ENCODE measurements at places on chromosomes 4 and X. TPM values are rescaled to one million over a fixed set of nuclear protein-coding genes. Genes with fewer than 3 reads are reported as not detected.

Gene EFHC2
- total RNA-seq, result not detected

Gene DKK2
- total RNA-seq, result not detected

DNA sequence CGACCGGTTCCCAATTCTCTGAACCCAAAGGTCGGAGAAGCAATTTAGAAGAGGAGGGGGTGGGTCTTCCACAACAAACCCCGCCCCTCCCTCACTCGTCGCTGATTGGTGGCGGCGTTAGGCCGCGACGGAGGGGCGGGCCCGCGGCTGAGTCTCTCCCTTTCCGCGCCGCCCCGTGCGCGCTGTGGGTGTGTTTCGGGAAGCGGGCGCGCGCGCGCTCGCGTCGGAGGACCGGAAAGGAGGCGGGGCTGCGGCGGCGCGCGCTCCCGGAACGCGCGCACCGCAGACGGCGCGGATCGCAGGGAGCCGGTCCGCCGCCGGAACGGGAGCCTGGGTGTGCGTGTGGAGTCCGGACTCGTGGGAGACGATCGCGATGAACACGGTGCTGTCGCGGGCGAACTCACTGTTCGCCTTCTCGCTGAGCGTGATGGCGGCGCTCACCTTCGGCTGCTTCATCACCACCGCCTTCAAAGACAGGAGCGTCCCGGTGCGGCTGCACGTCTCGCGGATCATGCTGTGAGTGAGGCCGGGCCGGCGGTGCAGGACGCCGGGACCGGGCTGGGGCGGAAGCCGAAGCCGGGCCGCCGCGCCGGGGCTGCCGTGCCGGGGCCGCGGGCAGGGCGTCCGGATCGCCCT, at the start of gene SPCS3:
Gene SPCS3, plus strand, starts transcription at position 263 of the 636 bp plus-strand sequence. Its CDS starts 111 bp downstream, at position 374.
- peak within 1 kb of the TSS; percentile 95 for H3K27ac ChIP-seq
- peaks cover 23% of the 10 kb centered on the region for H3K36me3 ChIP-seq
- no peaks in the 10 kb centered on the region for H3K27me3 ChIP-seq
- peak; percentile 94 for DNase-seq

GRCh38 chr4:10082047-10082446, 34.6 kb downstream of the WDR1 start:
- peaks cover 62% of the 10 kb centered on the region for H3K36me3 ChIP-seq
- no peak for DNase-seq
- H3K4me1 ChIP-seq, result no peaks in the 10 kb centered on the region
- no peaks in the 10 kb centered on the region for H3K27me3 ChIP-seq
- no peak overlapping the region for H3K4me3 ChIP-seq

GRCh38 chr4:7675612-7676320, 241.0 kb upstream of the PSAPL1 start:
- no peak overlapping the region for H3K4me3 ChIP-seq
- H3K27ac ChIP-seq, result no peak overlapping the region
- no peaks in the 10 kb centered on the region for H3K4me1 ChIP-seq
- DNase-seq, result no peak
- H3K27me3 ChIP-seq, result peaks cover 17% of the 10 kb centered on the region
- no peaks in the 10 kb centered on the region for H3K36me3 ChIP-seq

DNA sequence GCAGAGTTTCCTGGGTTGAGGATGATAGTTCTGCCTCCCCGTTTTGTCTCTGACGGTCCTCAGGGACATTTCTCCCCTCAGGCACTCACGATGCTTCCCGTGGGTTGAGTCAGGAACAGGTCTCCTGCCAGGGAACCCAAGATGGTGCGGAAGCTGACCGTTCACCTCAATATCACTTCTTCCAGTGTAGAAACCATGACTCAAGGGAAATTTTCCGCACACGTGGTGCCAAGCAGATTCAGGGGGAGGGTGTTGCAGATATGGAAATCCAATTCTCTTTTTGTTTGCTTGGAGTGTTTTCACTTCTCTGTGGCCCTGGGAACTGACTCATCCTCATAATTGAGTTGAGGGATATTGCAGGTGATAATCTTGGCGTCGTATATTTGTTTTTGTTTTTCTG, 46.7 kb downstream of the CXorf49B start:
- no peaks in the 10 kb centered on the region for H3K4me1 ChIP-seq
- H3K36me3 ChIP-seq, result no peaks in the 10 kb centered on the region
- H3K4me3 ChIP-seq, result no peak overlapping the region
- H3K27ac ChIP-seq, result no peak overlapping the region
- peaks cover 2% of the 10 kb centered on the region for H3K27me3 ChIP-seq

- no peaks in the 10 kb centered on the region for H3K27me3 ChIP-seq
- no peak overlapping the region for H3K27ac ChIP-seq
- H3K36me3 ChIP-seq, result no peaks in the 10 kb centered on the region
- no peaks in the 10 kb centered on the region for H3K4me1 ChIP-seq
- H3K4me3 ChIP-seq, result no peak overlapping the region
These were observed 673.7 kb upstream of the GRID2 start for GRCh38 chr4:91630054-91630453.

DNA sequence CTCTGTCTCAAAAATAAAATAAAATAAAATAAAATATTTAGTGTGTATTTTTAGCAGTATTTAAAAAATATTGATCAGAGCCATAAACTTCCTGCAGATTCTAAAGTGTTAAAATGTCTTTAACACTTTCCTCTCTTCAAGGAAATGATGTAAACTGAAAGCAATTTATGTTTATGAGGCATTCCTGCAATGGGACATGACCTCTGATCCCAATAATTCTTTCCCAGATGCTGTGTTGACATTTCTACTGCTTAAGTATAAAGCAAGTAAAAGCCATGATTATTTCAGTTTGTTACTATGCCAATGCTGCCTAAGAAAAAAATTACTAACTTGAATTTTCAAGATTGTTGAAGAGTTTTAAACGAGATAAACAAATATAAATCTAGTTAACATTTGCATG, 29.0 kb downstream of the COQ2 start:
- H3K36me3 ChIP-seq, result peaks cover 16% of the 10 kb centered on the region
- H3K27me3 ChIP-seq, result peaks cover 5% of the 10 kb centered on the region
- DNase-seq, result no peak
- H3K4me1 ChIP-seq, result peaks cover 14% of the 10 kb centered on the region

GRCh38 chr4:169252339-169253112, 18.2 kb downstream of the SH3RF1 start:
- no peak for DNase-seq
- peaks cover 17% of the 10 kb centered on the region for H3K27me3 ChIP-seq
- no peaks in the 10 kb centered on the region for H3K36me3 ChIP-seq
- H3K4me3 ChIP-seq, result no peak overlapping the region

GRCh38 chr4:2647403-2648158, 108.6 kb downstream of the TNIP2 start:
- H3K27ac ChIP-seq, result no peak overlapping the region
- H3K36me3 ChIP-seq, result peaks cover 47% of the 10 kb centered on the region

Gene NDNF
- not detected for total RNA-seq

DNA sequence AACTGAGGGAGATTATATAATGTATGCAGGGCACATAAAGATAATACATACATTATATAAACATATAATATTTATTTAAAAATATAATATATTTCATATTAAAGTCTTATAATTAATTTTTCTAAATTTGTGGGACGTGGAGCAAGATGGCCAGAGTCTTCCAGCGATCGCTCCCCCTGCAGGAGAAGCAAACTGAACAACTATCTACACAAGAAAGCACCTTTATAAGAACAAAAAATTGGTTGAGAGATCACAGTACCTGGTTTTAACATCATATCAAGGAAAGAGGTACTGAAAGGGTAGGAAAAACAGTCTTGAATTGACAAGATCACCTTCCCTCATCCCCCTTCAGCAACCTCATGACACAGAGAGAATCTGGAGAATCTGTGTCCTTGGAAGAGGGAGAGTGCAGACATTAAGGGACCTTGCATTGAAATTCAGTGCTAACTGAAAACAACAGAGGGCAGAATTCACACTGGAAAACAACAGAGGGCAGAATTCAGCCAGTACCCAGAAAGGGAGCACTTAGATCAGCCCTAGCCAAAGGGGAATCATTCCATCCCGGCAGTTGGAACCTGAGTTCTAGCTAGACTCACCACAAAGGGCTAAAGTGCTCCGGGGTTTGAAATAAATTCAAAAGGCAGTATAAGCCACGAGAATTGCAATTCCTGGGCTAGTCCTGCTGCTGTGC, 262.5 kb upstream of the NDST3 start:
- H3K4me1 ChIP-seq, result no peaks in the 10 kb centered on the region
- DNase-seq, result no peak
- no peak overlapping the region for H3K27ac ChIP-seq
- H3K36me3 ChIP-seq, result no peaks in the 10 kb centered on the region

GRCh38 chr4:15297344-15297743, 130.5 kb upstream of the C1QTNF7 start:
- no peak overlapping the region for H3K27ac ChIP-seq
- H3K27me3 ChIP-seq, result peaks cover 6% of the 10 kb centered on the region
- H3K36me3 ChIP-seq, result no peaks in the 10 kb centered on the region

Gene PRR32
- not detected for total RNA-seq

DNA sequence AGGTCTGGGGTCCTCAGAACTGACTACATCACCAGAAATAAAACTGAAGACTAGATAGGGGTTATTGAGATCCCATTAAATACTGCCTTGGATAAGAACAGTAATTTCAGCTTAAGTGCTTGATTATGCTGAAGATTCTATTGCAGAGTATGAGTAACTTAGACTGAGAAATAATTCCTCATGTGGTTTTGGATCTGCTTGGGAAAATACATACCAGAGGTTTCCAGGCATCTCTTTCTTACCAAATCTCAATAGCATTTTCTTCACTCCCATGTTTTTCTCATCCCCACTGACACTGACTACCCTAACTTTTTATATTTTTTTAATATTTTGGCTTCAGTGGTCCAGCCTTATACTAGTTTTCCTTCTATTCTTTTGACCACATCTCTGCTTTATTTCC, 92.0 kb upstream of the TEX13D start:
- DNase-seq, result no peak
- H3K27me3 ChIP-seq, result no peaks in the 10 kb centered on the region
- H3K4me3 ChIP-seq, result peak overlapping the region; percentile 24
- peaks cover 46% of the 10 kb centered on the region for H3K4me1 ChIP-seq
- H3K36me3 ChIP-seq, result peaks cover under 1% of the 10 kb centered on the region

DNA sequence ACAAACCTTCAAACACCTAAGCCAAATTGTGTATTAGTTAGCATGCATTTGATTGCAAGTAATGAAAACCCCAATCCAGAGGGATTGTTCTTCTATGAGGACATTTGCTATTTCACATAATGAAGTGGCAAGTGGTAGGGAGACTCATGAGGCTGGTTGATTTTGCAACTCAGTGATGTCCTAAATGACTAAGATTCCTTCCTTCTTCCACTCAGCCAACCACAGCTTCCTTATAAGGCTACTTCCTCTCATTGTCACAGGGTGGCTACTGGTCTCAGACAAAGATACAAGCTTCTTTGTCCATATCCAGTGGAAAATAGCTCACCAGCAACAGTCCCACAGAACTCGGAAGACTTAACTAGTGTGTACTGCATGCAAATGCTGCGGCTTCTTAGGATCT, 5.3 kb upstream of the OTC start:
- H3K4me1 ChIP-seq, result peaks cover 7% of the 10 kb centered on the region
- no peak for DNase-seq
- peaks cover 19% of the 10 kb centered on the region for H3K27me3 ChIP-seq
- H3K36me3 ChIP-seq, result no peaks in the 10 kb centered on the region

- DNase-seq, result no peak
- H3K36me3 ChIP-seq, result peaks cover 16% of the 10 kb centered on the region
- no peak overlapping the region for H3K27ac ChIP-seq
- H3K27me3 ChIP-seq, result peaks cover 10% of the 10 kb centered on the region
- no peak overlapping the region for H3K4me3 ChIP-seq
- H3K4me1 ChIP-seq, result peaks cover 12% of the 10 kb centered on the region
These were observed 6.6 kb downstream of the SLC25A5 start for GRCh38 chrX:119474615-119475388.

DNA sequence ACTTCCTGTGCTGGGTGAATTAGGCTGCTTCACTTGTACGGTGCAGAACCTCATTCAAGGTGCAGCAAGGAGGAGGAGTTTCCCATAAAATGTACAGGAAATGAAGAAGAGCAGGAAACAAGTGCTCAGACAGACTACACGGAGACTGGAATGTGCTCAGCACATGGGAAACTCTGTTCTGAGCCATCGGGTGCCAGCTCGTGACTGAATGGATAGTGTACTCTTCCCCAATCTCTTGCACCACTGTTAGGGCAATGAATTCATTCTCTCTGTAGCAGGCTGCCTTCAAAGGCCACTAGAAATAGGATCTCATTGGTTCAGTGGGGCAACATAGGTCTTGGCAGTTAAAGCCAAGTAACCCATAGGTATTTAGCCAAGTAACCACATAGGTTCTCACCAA, 200.0 kb upstream of the LDB2 start:
- H3K4me3 ChIP-seq, result no peak overlapping the region
- H3K36me3 ChIP-seq, result no peaks in the 10 kb centered on the region
- no peak overlapping the region for H3K27ac ChIP-seq
- no peak for DNase-seq
- no peaks in the 10 kb centered on the region for H3K4me1 ChIP-seq
- H3K27me3 ChIP-seq, result peaks cover 2% of the 10 kb centered on the region

Gene HTN1
- not detected for total RNA-seq

DNA sequence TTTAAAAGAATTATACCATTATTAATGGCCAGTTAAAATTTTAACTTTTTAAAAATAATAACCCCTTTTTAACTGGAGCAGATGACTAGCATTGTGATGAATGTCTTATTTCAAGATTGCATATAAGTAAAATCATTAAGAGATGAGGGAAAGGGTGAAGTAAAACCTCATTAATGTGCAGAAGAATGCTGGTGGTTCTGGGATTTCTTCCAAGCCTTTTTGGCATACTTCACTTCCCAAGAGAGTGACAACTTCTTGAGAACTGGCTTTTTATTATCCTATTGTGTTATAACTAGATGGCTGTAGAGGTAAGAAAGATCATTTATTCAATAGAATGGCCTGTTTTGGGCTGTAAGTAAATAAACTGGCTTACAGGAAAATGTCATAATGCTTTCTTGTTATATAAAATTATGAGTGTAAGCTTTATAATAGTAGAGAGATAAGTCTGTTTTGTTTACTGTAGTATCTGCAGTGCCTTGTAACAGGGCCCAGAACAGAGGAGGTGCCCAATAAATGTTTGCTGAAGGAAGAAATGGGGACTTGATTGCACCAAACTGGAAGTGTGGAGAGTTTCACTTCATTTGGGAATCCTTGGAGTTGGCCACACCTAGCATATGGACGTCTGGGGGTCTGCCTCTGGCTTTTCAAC, 242.9 kb upstream of the PITX2 start:
- DNase-seq, result no peak
- no peaks in the 10 kb centered on the region for H3K36me3 ChIP-seq
- no peaks in the 10 kb centered on the region for H3K4me1 ChIP-seq
- no peak overlapping the region for H3K4me3 ChIP-seq
- H3K27me3 ChIP-seq, result no peaks in the 10 kb centered on the region
- H3K27ac ChIP-seq, result no peak overlapping the region

GRCh38 chrX:12322031-12322430, 183.8 kb downstream of the FRMPD4 start:
- H3K4me3 ChIP-seq, result no peak overlapping the region
- no peaks in the 10 kb centered on the region for H3K36me3 ChIP-seq
- no peak for DNase-seq
- H3K27ac ChIP-seq, result no peak overlapping the region

Gene MTMR8
- 4.5 TPM for total RNA-seq

GRCh38 chr4:24913119-24913485, 260 bp upstream of the CCDC149 start:
- no peaks in the 10 kb centered on the region for H3K4me1 ChIP-seq
- H3K27ac ChIP-seq, result no peak overlapping the region
- H3K27me3 ChIP-seq, result peaks cover 24% of the 10 kb centered on the region
- H3K4me3 ChIP-seq, result no peak overlapping the region
- H3K36me3 ChIP-seq, result peaks cover 5% of the 10 kb centered on the region

- H3K4me1 ChIP-seq, result no peaks in the 10 kb centered on the region
- no peaks in the 10 kb centered on the region for H3K27me3 ChIP-seq
- H3K4me3 ChIP-seq, result no peak overlapping the region
- H3K36me3 ChIP-seq, result no peaks in the 10 kb centered on the region
- H3K27ac ChIP-seq, result no peak overlapping the region
- DNase-seq, result no peak
These were observed 518.3 kb upstream of the ZFP42 start for GRCh38 chr4:187477224-187477623.

Gene TRPC5OS
- total RNA-seq, result not detected

Gene VGLL1
- not detected for total RNA-seq

Data from activated CD8-positive, alpha-beta memory T cell treated with anti-CD3 and anti-CD28 coated beads, Interleukin-2, amount 10 ng/mL, durations not matched to agents 7 days and 5 days (primary cell).